Caudate nucleus (tissue), 63 donors: ENCODE measurements at places on chromosomes 2 and 18.

GRCh38 chr2:239500574-239501550 is 100.0 kb upstream of the HDAC4 start:
- no peak for DNase-seq

GRCh38 chr2:162004031-162004430 is 70.0 kb downstream of the DPP4 start:
- no peak for DNase-seq

DNA sequence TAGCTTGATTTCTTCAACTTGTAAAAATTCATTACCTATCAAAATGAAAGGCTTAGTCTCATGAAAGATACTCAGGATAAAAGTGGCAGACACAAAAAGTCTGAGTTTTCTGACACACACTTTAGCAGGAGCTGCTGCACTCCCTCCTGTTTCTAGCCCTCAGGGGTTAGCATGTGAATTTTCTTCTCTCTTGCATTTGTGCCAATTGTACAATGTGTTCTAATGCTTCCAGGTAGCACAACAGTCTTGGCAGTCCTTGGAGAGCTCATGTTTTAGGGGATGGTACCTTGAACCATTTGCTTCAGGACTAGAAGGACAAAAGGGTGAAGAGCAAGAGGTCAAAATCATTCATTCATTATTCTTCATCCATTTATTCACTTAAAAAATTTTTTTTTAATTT is 316.8 kb downstream of the AFF3 start:
- no peak for DNase-seq

DNA sequence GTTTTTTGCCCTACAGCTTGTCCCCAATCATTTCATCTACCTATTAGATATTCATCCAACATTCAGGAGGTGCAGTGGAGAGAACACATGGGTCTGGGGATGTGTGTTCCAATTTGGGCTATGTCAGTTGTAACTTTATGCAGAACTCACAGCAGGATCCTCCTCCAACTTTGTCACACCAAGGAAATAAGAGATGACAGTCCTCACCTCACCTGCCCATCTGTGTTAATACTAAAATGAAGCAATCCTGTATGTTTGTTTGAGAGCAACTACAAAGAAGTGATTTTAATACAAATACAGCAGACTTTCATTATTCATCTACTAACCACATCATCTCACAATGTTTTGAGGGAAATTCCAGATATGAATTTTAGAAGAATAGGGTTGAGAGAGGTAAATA is 126.7 kb downstream of the ARHGAP15 start:
- DNase-seq = no peak

DNA sequence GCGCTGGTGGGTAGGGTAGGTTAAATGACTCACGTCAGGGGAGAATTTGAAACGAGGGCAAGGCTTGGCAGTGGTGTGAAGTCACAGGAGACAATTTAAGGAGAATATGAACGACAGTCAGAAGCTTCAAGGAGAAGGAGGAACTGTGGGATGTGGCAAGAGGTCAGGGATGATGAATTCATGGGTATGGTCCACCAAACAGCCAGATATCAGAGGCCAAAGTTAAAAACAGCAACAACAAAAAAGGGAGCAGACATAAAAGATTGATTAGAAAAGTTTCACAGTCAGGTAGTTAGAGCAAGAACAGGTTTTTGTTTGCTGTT is 1.4 kb upstream of the ZNF396 start:
- no peak for DNase-seq

- DNase-seq = no peak
Observed at GRCh38 chr2:95399061-95399460, 3.4 kb upstream of the FAHD2A start.

DNA sequence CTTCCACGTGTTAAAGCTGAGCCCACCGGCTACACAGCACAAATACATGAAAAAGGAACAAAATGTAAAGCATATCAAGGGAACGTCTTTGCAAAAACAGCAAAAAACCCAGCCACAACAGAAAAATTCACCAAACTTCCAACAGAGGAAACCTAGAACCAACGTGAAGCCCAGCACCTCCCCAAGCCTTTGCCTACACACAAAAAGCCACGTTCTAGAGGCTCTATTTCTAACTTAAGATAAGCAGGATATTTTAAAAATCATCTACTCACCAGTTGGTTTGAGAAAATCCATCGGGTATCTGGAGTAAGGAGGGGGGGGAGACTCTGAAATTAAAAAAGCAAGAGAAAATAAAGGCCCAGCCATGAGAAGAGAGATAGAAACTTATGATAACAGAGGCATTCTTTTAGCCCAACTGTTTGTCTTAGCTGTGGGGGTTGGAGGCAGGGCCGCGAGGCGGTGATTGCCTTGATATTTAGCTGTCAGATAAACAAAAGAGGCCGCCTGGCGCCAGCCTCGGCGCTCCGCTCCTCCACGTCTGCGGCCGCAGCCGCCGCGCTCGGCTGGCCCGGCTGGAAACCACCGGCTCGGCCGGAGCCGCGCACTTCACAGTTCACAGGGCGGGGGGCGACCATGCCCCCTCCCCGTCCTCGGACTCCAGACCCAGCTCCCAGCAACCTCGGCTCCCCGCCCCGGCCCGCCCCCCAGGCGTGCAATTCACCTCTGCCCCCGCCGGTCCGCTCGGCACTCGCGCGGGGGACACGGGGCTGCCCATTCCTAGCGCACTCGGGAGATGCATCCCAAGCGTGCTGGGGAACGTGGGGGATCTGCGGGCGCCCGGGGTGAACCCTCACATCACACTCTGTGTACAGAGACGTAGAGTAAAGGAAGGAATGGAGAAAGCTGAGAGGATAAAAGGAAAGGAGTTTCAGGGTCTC is 2.4 kb downstream of the SMAD7 start:
- peak; percentile 47 for DNase-seq

- no peak for DNase-seq
Observed at GRCh38 chr2:114754907-114755563, 312.6 kb downstream of the DPP10 start.

DNA sequence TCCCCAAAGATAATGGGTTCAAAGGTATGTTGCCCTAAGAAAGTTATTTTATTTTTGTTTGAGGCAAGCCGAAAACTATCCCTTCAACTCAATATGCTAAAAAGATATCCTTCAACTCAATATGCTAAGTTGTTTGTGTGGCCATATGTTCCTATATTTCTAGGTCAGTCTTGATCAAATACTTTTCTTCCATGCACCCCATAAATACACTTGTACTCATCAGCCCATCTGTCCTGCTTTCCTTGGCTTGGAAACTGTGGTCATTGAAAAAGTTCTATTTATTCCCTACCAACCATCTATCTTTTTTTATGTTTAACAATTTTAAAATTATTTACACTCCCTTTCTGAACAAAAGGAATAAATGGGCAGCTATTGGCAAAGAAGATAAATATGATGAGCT is 447.7 kb downstream of the NRXN1 start:
- no peak for DNase-seq

- no peak for DNase-seq
Observed at GRCh38 chr2:200469708-200470211, 40.1 kb downstream of the KCTD18 start.

DNA sequence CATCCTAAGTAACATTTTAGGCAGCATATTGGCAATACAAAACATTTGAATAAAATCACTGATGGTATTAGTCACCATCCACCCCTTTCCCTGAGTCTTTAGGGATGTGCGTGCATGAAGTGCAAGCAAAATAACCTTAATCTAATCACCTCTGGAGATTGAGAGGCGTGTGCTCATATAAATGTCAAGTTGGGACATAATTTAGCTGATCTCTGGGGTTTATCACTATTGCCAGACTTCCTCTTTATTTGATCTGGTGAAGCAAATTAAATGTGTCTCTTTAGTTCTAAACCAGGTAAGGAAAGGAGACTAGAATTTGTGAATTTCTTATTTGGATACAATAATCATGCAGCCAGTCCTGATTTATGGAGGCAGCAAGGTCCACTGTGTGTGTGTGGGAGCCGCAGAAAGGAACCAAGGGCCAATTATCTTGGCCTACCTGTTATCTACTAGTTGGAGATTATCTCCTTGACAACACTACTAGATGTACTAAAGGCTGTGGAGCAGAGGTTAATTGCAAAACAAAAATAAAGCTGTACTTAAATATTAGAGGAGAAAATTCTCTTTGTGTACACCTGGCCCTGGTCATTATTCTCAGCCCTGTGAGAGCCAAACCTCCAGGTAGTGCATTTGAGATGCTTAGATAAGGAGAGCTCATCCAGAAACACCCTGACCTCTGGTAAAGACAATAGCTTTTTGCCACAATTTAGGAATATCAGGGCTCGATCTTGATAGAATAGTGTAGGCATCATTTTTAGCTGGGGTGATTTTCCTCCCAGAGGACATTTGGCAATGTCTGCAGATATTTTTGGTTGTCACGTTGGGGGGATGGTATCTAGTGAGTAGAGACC is 78.2 kb downstream of the HRH4 start:
- DNase-seq = no peak

GRCh38 chr2:217911283-217912097 is 91.3 kb downstream of the TNS1 start:
- DNase-seq = no peak

GRCh38 chr2:59184276-59185020 is 943.3 kb upstream of the FANCL start:
- no peak for DNase-seq

GRCh38 chr2:224359569-224359968 is 42.3 kb downstream of the FAM124B start:
- DNase-seq = no peak
